ENCODE measurements at places on chromosomes 4 and X.
A peak's percentile ranks its signal among the peaks of the same experiment; 100 is the strongest.

DNA sequence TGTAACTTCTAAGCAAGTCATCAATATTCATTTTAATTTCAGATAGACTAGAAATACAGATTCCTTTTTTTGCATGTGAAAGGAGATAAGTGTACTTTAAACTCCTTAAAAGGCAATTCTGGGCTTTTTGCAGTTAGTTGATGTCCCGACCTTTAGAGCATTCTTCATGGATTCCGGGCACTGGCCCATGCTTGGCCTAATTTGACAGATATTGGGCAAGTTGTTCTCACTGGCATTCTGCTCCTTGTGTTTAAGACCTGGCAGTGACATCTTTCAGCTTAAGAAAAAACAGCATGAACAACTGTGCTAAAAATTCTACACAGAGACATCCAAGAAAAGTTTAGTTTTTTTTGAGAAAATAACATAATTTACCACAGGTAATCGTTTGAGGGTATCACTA, 1037.2 kb downstream of the PCDH18 start:
- DNase-seq, result no peak

DNA sequence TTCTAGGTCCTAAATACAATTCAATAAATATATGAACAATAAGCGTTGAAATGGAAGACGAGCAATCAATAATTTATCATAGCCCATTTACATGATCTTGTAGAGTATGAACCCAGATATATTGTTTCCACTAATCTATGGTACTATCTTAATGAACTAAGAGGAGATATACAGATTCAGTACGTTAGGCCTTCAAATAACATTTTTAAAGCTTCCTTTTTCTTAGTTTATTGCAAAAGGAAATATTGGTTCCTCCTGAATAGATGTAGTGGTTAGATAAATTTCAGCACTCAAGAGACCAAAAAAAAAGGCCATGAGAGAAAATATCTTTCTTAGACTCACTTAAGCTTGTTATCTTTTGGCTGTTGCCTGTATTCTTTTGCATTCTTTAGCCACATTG, 147.5 kb upstream of the PITX2 start:
- no peak for DNase-seq

DNA sequence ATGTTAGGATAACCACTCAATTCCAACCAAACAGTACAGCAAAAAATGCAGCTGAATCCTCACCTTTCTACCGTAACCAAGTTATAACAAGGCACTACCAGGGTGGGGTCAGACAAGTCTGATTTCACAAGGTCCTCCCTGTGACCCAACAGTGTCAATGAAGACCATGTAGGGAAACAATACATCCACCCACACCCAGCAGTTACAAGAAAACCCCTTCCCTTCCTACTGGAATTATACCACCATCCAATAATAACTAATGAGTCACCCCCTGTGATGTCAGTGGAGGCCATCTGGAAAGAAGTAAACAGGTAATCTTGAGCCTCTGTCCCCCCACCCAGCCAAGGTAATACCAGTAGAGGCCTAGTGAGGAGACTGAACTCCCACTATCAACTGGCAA, 117.6 kb downstream of the FGF16 start:
- DNase-seq, result no peak

- no peak for DNase-seq
Measured at GRCh38 chr4:15034071-15034764, 31.9 kb downstream of the CPEB2 start.

DNA sequence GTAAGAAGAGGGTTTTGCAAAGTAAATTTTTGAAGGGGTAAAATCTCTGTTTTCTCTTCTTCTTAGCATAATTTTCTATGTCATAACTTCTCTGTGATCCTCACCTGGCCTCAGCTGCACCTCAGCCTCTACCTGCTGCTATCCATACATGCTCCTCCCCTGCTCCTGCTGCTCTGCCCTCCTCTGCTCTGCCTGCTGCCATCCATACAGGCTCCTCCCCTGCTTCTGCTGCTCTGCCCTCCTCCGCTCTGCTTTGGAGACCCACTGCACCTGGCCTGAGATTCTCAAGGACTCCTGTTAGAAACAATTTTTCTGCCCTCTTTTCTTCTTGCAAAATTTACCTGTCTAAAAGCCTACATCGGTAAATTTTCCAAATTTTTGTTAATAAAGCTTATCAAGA, 388.6 kb upstream of the PITX2 start:
- no peak for DNase-seq

GRCh38 chr4:94877973-94878372, 120.2 kb downstream of the BMPR1B start:
- no peak for DNase-seq

- DNase-seq, result no peak
Measured at GRCh38 chr4:90419124-90419711, 292.0 kb downstream of the CCSER1 start.

GRCh38 chr4:692771-693554, 4.0 kb upstream of the SLC49A3 start:
- no peak for DNase-seq

DNA sequence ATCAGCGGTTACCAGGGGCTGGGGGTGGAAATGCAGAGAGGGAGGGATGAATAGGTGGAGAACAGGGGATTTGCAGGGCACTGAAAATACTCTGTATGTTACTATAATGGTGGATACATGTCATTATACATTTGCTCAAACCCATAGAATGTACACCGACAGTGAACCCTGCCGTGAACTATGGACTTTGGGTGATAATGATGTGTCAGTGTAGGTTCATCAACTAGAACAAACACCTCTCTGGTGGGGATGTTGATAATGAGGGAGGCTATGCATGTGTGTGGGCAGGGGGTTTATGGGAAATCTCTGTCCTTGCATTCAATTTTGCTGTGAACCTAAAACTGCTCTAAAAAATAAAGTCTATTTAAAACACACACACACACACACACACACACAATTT, 11.5 kb downstream of the HPSE start:
- no peak for DNase-seq

DNA sequence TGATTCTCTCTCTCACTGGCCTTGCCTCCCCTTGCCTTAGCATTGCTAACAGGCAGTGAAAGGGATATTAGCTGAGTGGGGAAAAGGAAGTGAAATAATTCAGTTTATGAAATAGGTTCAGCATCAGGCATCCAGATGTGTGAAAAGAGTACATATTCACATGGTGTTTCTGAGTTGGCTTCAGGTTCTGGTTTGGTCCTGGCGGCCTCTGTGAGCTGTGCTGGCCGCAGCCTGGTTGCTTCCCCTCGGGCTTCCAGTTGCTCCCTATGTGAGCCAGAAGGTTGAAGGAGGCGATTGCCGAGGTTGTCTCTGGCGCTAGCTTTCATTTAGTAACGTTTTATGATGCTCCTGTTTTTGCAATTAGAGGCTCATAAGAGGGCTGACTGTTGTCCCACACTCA, 99.1 kb upstream of the TLR2 start:
- no peak for DNase-seq

GRCh38 chrX:10047133-10047532, 80.0 kb downstream of the CLDN34 start:
- no peak for DNase-seq

DNA sequence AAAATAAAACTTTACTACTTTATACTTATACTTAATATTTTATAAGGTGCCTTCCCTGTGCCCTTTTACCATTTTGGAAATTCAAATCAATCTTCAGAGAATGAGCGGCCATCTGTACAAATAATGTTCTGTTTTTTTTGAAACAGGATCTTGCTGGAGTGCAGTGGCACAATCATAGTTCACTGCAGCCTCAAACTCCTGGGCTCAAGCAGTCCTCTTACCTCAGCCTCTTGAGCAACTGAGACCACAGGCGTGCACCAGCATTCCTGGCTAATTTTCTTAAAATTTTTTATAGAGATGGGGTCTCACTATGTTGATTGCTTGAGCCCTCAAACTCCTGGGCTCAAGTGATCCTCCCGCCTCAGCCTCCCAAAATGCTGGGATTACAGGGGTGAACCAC, 53.5 kb downstream of the FAM114A1 start:
- DNase-seq, result no peak

DNA sequence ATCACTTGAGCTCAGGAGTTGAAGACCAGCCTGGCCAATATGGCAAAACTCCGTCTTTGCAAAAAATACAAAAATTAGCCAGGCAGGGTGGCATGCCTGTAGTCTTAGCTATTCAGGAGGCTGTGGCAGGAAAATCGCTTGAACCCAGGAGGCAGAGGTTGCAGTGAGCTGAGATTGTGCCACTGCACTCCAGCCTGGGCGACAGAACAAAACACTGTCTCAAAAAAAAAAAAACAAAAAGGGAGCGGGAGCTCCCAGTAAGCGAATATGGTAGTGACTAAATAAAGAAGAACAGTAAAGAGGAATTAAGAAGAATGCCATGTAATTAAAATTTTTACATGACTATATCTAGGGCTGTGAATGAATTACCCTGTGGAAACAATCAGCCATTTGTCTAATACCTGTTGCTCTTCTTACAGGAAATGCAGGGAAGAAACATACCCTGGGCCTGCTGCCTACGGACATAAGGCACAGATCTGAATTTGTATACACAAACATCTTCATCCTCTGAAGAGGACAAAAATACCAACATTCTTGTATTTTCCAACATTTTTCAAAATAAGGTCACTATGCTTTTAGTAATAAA, 11.4 kb downstream of the WDFY3 start:
- DNase-seq, result no peak

DNA sequence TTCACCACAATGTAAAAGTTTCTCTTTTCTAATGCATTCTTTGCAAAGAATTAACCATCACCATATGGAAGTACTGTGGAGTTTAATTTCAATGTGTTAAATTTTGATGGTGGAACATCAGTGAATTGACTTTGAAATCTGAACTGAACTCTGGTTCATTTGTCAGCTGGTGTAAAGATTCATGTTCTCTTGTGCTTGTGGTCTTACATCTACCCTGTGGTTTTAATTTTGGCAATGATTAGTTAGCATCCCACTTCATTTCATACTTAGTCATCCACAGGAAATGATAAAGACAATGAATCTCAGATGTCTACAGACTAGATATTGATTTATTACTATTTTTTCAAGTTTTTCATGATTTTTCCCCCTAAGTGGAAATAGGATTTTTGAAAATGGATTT, 77.8 kb downstream of the GRID2 start:
- no peak for DNase-seq

- DNase-seq, result no peak
Measured at GRCh38 chr4:154778264-154778663, 2.8 kb upstream of the RBM46 start.

DNA sequence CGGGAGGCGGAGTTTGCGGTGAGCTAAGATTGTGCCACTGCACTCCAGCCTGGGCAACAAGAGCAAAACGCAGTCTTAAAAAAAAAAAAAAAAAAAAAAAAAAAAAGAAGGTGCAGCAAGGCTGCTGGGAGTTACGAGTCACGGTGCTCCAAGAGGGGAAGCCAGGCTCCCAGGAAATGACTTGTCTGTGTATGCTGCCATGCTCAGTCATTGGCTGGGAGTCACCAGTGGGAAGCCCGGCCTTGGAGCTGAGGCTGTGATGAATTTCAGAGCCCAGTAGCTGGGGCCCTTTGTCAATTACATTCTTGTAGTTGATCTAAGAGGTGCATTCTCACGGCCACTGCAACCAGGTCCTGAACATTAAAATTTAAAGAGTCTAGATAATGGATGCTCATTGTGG, 1105.1 kb upstream of the TENM3 start:
- no peak for DNase-seq

DNA sequence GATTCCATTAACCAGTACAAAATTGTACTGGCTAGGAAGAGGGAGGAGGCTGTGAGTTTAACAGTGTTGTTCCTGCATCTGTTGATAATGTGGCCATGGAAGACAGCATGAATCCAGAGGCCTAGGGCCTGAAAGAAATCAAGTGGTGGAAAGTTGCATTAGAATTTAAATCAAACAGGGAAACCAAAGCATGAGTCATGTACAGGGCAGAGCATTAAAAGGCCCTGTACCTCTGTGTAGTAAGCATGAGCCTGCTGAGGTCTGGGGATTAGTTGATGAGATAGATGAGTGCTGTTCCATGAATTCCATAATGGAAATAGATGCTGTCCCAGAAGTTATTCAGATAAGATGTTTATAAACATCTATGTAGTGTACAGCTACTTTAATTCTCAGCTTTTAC, 58.3 kb downstream of the MID1IP1 start:
- DNase-seq, result no peak

DNA sequence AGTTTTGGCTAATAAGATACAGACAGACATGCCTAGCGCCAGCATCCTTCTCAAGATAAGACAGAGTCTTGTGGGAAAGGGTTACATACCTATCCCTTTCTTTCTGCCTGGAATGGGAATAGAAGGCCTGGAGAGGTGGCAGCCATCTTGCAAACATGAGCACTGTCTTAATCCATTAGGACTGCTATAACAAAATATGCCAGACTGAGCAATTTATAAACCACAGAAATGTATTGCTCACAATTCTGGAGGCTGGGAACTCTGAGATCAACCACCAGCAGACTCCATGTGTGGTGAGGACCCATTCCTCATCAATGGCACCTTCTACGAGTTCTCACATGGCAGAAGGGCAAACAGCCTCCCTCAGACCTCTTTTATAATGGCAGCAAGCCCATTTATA, 26.5 kb upstream of the NEIL3 start:
- DNase-seq, result no peak

DNA sequence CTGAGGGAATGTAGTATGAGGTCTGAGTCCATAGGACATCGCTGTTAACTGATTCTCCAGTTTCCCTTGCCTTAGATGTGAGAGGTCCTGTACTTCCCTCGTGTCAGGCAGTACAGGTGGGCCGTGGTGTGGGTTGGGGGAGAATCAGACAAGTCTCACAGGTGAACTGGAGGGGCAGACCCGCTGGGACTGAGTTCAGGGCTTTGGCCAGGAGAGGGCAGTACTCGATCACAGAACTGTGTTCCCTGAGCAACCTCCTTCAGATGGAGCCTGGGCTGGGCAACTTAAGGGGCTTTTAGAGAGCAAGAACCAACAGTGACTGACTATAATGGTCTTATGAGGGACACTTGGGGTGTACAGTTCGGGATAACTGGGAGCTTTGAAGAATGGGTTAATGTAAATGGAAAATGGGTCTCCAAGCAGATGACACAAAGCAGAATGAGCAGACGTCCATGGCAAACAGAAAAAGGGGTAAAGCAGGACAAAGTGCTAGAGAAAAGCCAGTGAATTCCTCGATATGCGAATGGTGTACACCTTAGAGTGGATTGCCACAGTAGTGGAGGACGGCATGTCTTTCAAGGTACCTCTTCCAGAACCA, 83.6 kb downstream of the CCNG2 start:
- peak; percentile 13 for DNase-seq
